ENCODE measurements at places on chromosomes 1 and 21. TPM values are rescaled to one million over a fixed set of nuclear protein-coding genes. Genes with fewer than 3 reads are reported as not detected.

The SLC16A1 gene
- 28.3 TPM for total RNA-seq

The PRDX6 gene
- 135 TPM for total RNA-seq

GRCh38 chr1:230636575-230637148, 5.6 kb upstream of the COG2 start:
- no peak for DNase-seq

GRCh38 chr1:160271025-160271424, 8.7 kb upstream of the DCAF8 start:
- DNase-seq = no peak

DNA sequence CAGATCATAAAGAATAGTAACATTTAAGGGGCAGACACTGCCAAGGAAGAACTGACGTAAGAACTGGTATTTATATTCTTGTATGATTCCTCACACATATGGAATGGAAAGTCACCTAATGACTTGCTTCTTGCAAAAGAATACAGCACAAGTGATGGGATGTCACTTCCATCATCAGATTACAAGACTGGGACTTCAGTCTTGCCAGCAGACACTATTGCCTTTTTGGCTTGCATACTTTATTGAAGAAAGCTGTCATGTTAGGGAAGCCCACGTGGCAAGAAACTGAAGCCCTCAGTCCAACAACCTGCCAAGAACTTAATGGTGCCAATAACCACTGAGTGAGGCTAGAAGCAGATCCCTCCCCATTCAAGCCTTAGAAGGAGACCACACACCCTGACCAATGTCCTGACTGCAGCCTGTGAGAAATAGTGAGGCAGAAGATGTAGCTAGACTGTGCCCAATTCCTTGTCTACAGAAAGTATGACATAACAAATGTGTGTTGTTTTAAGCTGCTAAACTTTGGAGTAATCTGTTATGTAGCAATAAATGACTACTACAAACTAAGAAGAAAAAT, 12.0 kb downstream of the EGLN1 start:
- DNase-seq = no peak

Data from skin of body (tissue), 3 donors.